ENCODE measurements at places on chromosomes 12 and 14. TPM values are rescaled to one million over a fixed set of nuclear protein-coding genes. Genes with fewer than 3 reads are reported as not detected.
A peak's percentile ranks its signal among the peaks of the same experiment; 100 is the strongest.

AMDHD1 gene
- 0.63 TPM for total RNA-seq

ASCL1 gene
- not detected for total RNA-seq

SYT1 gene
- total RNA-seq: not detected

FAIM2 gene
- total RNA-seq: 9.8 TPM

GRCh38 chr12:51480978-51481377, 56.3 kb downstream of the SLC4A8 start:
- no peak overlapping the region for H3K27ac ChIP-seq
- H3K4me1 ChIP-seq: no peaks in the 10 kb centered on the region
- no peaks in the 10 kb centered on the region for H3K27me3 ChIP-seq
- no peak for DNase-seq
- no peak overlapping the region for H3K4me3 ChIP-seq

DNA sequence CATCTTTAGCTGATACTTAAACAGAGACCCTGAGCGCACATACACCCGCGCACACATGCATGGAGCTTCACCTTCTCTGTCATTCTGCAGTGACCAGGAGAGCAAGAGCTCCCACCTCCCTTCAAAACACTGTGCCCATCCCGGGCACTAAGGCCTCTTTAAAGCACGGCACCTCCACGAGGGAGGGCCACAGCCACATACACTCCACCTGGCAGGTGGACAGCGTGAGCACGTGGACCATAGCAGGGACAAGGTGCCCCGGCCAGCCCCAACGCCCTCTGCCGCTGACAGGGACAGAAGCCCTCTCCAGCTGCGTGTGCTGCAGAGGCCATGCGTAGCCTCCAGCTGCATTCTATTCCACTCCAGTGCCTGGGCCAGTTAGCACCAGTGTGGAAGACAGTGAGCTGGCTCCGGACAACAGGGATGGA, 5.4 kb downstream of the GAPDH start:
- no peaks in the 10 kb centered on the region for H3K27me3 ChIP-seq
- no peaks in the 10 kb centered on the region for H3K4me1 ChIP-seq
- DNase-seq: no peak
- peak overlapping the region; percentile 77 for H3K27ac ChIP-seq
- peaks cover 50% of the 10 kb centered on the region for H3K36me3 ChIP-seq
- no peak overlapping the region for H3K4me3 ChIP-seq

DNA sequence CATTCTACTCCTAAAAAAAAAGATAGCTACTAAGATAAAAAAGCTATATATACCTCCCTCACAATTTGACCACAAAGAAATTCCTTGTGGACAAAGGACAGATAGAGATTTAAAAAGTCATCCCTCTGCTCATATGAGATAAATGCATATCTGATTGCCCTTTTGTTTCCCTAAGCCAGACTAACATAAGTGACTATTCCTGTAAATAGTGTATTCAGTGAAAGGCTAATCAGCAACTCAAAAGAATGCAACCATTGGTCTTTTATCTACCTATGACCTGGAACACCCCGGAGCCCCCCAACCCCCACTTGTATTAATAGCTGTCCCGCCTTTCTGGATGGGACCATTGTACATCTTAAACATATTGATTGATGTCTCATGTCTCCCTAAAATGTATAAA, 6.3 kb upstream of the TMPO start:
- no peak overlapping the region for H3K27ac ChIP-seq
- no peak overlapping the region for H3K4me3 ChIP-seq
- no peaks in the 10 kb centered on the region for H3K4me1 ChIP-seq

GRCh38 chr12:102390068-102390467, 90.3 kb downstream of the IGF1 start:
- H3K27ac ChIP-seq: no peak overlapping the region
- H3K4me3 ChIP-seq: no peak overlapping the region
- DNase-seq: no peak
- no peaks in the 10 kb centered on the region for H3K27me3 ChIP-seq

DNA sequence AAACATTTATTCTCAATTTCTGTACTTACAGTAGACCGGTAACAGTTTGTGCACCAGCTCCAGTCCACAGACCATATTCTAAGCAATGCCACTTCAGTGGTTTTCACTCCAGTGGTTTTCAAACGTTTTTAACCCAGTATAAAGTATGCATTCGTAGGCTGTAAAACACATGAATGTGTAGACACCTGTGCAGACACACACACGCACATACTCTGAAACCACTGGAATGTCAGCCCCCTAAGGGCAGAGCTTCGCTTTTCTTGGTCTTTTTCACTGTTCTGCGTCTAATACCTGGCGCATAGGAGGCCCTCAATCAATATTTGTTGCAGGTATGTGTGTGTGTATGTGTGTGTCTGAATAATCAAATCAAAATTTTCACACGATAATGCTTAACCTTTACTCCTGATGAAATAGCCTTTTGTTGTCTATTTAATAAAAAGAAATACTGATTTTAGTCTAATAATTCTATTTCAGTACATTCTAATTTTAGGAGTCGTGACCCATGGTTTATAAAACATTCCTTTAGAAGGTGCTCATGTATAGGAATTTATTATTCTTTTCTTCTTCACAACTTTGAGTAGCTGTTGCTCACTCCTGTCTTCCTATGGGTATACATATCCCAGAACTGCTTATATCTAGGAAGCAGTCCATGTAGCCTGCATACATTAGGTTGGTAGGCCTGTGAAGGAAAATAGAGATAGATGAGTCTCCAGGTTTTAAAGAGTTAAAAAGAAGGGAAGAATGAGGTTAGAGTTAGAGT, 73.6 kb upstream of the REP15 start:
- no peaks in the 10 kb centered on the region for H3K4me1 ChIP-seq
- H3K27me3 ChIP-seq: no peaks in the 10 kb centered on the region
- H3K4me3 ChIP-seq: no peak overlapping the region
- no peaks in the 10 kb centered on the region for H3K36me3 ChIP-seq

DNA sequence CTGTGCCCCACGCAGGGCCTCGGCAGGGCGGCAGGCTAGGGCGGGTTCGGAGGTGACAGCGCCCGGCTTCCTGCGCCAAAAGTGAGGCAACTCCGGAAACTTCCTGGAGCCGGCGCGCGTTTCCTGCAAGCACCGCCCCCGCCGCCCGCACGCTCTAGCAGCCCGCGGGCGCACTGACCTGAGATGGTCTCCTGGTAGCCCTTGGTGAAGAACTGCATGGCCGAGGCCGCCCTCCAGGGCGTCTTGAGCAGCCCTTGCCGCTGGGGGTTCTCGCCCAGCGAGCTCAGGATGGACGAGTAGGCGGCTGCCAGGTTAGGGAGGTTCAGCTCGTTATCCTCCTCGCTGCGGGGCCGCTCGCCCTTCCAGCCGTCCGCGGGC, 494 bp downstream of the GCH1 start:
- DNase-seq: peak; percentile 84
- no peaks in the 10 kb centered on the region for H3K4me1 ChIP-seq
- no peaks in the 10 kb centered on the region for H3K27me3 ChIP-seq

DNA sequence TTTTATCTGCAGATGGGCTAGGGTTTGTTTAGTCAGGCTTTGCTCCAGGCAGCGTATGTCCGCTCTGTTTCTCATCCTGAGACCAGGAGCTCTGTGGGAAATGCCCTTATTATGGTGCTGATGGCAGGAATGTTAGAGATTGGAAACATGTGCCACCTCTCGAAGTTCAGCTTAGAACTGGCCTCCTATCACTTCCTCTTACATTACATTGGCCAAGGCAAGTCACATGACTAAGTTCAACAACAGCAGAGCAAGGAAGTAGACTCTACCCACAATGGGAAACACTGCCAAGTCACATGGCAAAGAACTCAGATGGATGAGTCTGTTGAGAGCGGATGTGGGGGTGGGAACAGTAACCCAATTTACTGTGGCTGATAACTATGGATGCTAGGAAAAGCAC, 161.9 kb upstream of the WSCD2 start:
- no peaks in the 10 kb centered on the region for H3K27me3 ChIP-seq
- no peak overlapping the region for H3K27ac ChIP-seq

GRCh38 chr14:25887251-25887878, 710.5 kb downstream of the NOVA1 start:
- no peak overlapping the region for H3K4me3 ChIP-seq
- no peak overlapping the region for H3K27ac ChIP-seq
- H3K4me1 ChIP-seq: no peaks in the 10 kb centered on the region

- DNase-seq: no peak
- H3K27me3 ChIP-seq: no peaks in the 10 kb centered on the region
Measured at GRCh38 chr12:76464631-76465166, 94.9 kb downstream of the OSBPL8 start.

DNA sequence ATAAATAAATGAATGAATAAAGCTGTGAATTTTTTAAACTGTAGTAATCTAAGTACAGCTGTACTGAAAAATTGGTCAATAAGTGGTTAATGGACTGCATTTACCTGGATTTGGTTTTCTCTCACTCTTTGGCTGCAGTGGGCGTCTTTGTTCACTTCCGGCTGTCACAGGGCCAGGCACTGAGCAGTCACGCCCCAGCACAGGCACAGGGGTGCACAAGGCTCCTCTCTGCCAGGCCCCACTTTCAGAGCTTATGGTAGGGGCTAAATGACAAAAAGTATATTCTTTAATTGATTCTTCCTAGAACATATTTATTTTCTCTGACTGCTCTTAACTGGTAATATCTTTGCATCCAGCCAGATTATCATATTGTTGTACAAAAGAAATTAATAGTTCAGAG, 70.6 kb upstream of the DYNC1H1 start:
- no peak overlapping the region for H3K27ac ChIP-seq
- H3K27me3 ChIP-seq: no peaks in the 10 kb centered on the region
- no peak for DNase-seq
- no peak overlapping the region for H3K4me3 ChIP-seq
- no peaks in the 10 kb centered on the region for H3K4me1 ChIP-seq

GRCh38 chr14:72420749-72421474, 473.0 kb downstream of the DPF3 start:
- DNase-seq: peak; percentile 64
- H3K4me1 ChIP-seq: no peaks in the 10 kb centered on the region
- no peak overlapping the region for H3K27ac ChIP-seq
- H3K36me3 ChIP-seq: no peaks in the 10 kb centered on the region
- H3K4me3 ChIP-seq: no peak overlapping the region
- H3K27me3 ChIP-seq: no peaks in the 10 kb centered on the region

DNA sequence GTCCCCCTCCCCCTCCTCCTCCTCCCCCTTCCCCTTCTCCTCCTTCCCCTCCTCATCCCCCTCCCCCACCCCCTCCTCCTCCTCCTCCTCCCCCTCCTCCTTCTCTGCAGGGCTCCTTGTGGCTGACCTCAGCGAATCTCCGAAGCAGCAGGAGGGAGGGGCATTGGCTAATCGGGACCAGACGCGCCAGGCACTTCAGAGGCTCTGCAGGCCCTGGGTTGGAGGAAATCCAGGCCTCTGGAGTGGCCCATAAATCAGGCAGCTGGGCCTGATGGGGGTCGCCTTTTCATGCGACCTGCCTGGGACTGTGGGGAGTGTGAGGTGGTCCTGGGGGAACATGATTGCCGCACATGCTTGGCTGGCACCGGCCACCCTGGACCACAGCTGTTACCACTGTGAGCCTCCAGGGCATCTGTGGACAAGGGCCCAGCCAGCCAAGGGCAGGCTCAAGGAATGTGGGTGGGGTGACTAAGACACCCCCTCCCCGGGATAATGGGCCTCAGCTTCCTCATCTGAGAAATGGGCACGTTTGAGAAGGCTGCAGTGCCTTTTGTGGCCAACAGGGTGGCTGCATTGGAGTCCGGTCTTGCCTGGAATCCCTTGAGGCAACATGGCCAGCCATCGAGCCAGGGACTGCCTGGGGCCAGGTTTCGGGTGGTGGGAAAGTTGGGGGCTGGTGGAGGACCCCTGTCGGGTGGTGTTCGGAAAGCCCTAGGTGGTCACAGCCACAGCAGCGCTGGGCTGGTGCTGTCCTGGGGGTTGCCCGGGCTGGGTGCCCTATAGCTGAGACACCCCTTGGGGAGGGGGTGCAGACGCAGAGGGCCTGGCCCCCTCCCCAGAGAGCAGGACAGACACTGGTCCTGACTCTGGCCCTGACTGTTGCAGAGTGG, 12.0 kb downstream of the KIF26A start:
- no peaks in the 10 kb centered on the region for H3K36me3 ChIP-seq
- no peaks in the 10 kb centered on the region for H3K27me3 ChIP-seq
- no peak for DNase-seq
- no peak overlapping the region for H3K27ac ChIP-seq
- no peaks in the 10 kb centered on the region for H3K4me1 ChIP-seq

DNA sequence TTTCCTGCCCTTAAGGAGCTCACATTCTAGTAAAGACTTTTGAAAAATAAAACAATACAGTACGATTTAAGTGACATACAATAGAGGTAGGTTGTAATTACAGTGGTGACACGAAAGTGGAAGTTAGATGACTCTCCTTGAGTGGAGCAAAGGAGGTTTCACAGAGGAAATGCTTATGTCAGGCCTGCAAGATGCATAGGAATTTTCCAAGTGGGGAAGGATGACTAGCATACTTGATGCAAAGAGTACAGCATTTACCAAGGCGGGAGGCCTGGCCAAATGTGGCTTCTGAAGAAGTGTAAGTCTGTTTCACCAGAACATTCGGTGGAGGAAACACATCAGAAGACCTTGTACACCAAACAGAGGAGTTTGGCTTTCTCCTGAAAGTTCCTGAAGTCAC, 55.2 kb downstream of the ERO1A start:
- H3K27me3 ChIP-seq: no peaks in the 10 kb centered on the region
- no peaks in the 10 kb centered on the region for H3K4me1 ChIP-seq
- no peak overlapping the region for H3K4me3 ChIP-seq

GRCh38 chr12:1644534-1645438, 15.8 kb downstream of the WNT5B start:
- H3K4me1 ChIP-seq: no peaks in the 10 kb centered on the region
- H3K36me3 ChIP-seq: no peaks in the 10 kb centered on the region
- H3K27me3 ChIP-seq: no peaks in the 10 kb centered on the region
- no peak overlapping the region for H3K4me3 ChIP-seq
- peak; percentile 77 for DNase-seq

GRCh38 chr14:51783765-51784164, 76.6 kb upstream of the GNG2 start:
- H3K27ac ChIP-seq: no peak overlapping the region
- DNase-seq: no peak
- no peaks in the 10 kb centered on the region for H3K36me3 ChIP-seq
- no peaks in the 10 kb centered on the region for H3K4me1 ChIP-seq
- H3K27me3 ChIP-seq: no peaks in the 10 kb centered on the region

DNA sequence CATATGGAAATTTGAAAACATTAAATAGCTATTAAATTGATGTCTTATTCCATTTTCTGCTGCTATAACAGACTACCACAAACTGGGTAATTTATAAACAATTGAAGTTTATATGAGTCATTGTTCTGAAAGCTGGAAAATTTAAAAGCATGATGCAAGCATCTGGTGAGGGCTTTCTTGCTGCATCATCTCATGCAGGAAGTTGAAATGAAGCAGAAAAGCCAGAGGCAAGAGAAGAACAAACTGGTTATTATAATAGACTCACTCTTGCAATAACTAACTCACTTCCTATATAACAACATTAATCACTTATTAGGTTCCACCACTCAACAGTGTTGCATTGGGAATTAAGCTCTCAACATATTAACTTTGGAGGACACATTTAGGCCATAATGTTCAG, 1277.4 kb downstream of the LRFN5 start:
- no peaks in the 10 kb centered on the region for H3K4me1 ChIP-seq
- no peak for DNase-seq
- H3K27ac ChIP-seq: no peak overlapping the region
- H3K27me3 ChIP-seq: no peaks in the 10 kb centered on the region
- H3K36me3 ChIP-seq: no peaks in the 10 kb centered on the region
- no peak overlapping the region for H3K4me3 ChIP-seq

All from right atrium auricular region (tissue), 2 donors.